ENCODE measurements at places on chromosomes 2 and 18.

GRCh38 chr2:73033142-73033765 lies 38.3 kb downstream of the SFXN5 start:
- no peak for DNase-seq

DNA sequence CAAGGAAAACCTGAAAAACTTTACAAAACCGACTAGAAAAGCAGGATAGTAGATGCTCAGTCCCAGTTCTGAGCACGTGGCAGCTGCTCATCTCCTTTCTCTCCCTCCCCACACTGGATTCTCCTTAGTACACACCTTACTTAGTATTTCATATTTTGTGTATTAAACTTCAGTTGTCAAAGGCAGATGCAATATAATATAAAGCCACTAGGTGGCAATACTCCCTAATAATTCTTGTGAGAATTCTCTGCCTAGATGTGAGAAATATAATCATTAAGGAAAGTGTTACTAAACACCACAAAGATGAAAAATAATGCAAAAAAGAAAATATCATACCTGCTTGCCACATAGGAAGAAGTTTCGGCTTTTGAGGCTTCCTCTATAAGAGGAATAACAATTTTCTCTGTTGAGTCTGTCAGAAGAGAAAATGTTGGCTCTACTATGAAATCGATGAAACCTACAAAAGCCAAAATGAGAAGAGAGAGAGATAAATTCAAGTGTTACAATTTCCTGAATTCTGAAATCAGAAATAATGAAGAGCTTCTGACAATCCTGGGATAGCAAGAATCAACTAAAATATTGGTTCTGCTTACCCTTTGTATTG lies 200.6 kb downstream of the PPP1R1C start:
- DNase-seq: peak; percentile 6

DNA sequence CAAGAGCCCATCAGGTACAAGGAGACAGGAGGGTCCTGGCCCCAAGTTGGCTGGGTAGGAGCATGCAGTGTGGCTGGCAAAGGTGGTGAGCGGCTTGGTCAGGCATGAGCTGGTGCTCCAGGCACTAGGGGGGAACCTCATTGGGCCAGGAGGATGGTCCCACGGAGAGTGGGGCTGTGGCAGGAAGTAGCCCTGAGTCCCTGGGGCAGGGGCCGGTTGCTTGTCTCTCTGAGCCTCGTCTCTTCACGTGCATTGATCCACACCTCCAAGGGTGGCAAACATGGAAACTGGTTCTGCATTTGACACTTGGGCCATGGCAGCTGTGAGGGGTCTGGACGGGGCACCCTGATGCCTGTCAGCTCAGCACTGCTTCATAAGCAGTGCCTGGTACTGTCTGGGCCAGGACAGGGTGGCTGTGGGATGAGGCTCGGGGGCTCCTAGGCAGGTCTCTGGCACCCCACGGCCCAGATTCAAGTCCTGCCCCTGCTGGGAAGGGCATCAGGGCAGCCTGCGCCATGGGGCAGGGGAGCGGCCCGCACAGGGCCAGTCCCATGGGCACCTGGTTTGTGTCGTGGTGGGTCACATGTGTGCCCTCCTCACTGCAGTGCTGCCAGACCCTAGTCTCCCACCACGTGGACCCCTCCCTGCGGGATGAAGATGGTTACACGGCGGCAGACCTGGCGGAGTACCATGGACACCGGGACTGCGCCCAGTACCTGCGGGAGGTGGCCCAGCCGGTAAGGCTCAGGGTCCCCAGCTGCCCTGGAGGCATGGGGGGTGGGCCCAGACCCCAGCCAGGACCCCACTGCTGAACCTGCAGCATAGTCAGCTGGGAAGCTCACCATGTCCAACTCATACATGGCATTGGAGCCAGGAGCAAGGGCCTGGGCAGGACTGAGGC lies 16.4 kb downstream of the ESPNL start:
- DNase-seq: no peak

GRCh38 chr18:1014951-1015624 lies 110.4 kb downstream of the ADCYAP1 start:
- DNase-seq: no peak

- DNase-seq: no peak
Observed at GRCh38 chr2:39512941-39513340, 75.9 kb upstream of the MAP4K3 start.

GRCh38 chr18:4181882-4182568 lies 273.1 kb downstream of the DLGAP1 start:
- DNase-seq: no peak

DNA sequence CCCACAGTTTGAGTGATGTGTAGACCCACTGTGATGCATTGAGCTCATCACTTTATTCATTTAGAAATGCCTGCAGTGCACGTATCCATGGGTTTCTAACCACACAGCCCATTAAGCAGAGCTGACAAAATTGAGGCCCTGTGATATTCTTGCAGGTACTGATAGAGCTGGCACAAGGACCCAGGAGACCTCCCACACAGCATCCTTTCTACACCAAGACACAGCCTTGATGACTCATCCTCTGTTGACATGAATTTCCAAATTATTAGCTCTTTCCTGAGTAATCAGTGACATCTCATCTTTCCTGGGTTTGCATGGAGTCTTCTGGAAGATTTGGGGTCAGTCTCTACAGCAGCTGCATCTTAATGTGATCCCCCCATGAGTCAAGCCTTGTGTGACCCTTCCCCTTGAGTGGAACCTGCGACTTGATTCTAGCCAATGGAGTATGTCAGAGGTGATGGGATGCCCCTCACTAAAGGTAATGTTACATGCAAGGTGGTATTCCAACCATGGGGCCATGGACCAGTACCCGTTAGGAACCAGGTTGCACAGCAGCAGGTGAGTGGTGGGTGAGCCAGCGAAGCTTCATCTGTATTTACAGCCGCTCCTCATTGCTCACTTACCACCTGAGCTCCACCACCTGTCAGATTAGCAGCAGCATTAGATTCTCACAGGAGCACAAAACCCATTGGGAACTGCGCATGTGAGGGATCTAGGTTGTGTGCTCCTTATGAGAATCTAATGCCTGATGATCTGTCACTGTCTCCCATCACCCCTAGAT lies 181.1 kb upstream of the ARL4C start:
- DNase-seq: no peak

DNA sequence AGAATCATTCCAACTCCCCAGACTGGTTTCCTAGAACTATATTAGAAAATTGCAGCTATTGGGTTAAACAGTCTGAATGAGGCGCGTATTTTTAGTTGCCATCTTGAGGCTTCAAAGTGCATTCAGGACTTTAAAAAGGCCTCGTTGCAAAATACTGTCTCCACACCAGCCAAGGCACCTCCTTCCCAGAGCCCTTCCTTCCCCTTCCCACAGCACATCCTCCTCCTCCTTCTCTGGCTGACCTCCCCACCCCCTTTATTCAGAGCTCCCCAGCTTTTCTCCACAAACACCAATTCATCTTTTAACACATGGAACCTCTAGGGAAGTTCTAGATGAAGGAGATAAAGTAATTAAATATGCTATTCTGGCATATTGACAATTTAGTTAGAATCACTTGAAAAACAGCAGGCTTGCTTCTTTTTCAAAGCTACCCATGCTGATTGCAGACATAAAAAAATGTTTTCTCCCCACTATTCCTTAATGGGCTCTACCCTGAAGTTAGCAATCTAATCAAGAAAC lies 90.3 kb downstream of the RTP5 start:
- no peak for DNase-seq
